ENCODE measurements at places on chromosomes 6 and 20. TPM values are rescaled to one million over a fixed set of nuclear protein-coding genes. Genes with fewer than 3 reads are reported as not detected.

- peaks cover 12% of the 10 kb centered on the region for H3K36me3 ChIP-seq
- H3K4me3 ChIP-seq: peak overlapping the region; percentile 48
- H3K27me3 ChIP-seq: peaks cover 8% of the 10 kb centered on the region
- peaks cover 27% of the 10 kb centered on the region for H3K4me1 ChIP-seq
- no peak for DNase-seq
- 0 out of 2 replicates have a peak overlapping the region, but pooled peaks have one; percentile 13 for H3K27ac ChIP-seq
These were observed 887 bp upstream of the NSFL1C start for GRCh38 chr20:1467355-1468116.

DNA sequence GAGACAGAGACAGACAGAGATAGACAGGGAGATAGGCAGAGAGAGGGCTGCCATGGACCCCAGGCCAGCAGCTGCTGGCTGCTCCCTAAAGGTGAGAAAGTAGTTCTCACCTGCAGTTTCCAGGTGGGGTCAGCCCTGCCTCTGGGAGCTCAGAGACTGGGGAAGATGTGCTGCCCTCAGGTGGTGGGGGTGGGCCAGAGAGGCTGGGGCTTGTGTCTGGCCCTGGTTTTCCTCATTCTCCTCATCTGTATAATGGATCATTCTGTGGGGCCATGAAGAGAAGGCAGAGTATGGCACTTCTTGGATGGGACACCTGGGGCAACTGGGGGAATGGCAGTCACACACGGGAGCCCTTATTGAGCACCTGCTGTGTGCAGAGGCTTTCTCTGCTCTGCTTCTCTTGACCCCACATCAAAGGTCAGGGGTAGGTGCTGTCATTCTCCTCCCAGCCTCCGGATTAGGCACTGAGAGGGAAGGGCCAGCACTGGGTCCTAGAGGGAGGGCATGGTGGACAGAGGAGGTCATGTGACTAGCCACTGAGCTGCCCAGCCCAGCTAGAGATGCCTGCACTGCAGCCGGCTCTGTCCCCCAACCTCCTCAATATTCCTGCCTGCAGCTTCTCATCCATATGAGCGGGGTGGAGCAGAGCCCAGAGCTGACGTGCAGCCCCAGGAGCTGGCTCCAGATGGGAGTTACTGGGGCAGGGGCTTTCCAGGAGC is 4.1 kb downstream of the ANGPT4 start:
- DNase-seq: peak; percentile 58
- H3K4me3 ChIP-seq: no peak overlapping the region
- no peak overlapping the region for H3K27ac ChIP-seq
- H3K27me3 ChIP-seq: no peaks in the 10 kb centered on the region
- no peaks in the 10 kb centered on the region for H3K36me3 ChIP-seq

GRCh38 chr6:113630738-113631535 is 226.2 kb upstream of the MARCKS start:
- H3K36me3 ChIP-seq: no peaks in the 10 kb centered on the region
- H3K27ac ChIP-seq: no peak overlapping the region
- no peak for DNase-seq
- peaks cover 5% of the 10 kb centered on the region for H3K4me1 ChIP-seq

DNA sequence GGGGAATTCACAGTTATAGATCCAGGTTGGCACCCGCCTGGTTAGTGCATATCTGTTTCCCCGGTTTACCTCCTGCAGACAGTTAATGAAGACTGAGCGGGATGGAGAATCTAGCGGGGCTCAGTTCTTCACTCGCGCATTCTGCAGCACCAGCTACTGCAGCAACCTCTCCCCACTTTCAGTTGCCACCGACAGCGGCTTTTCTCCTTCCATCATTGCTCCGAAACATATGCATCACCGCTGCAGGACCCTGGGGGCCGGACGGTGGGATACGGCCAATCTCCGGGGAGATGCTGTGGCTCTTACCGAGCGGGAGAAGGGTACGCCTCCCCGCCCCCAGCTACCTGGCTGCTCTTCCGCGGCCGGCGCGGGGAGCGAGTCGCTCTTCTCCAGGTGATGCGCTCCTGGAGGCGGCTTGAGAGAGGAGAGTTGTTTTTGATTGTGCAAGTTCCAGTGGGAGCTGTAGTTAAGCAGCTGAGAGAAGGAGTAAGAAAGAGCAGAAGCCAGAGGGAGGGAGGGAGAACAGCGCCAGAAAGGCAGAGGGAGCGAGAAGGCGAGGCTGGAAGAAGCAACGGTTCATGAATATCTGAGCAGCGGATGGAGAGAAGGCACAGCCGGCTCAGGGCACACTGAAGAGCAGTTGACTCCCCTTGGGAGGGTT is at the start of gene SGK1:
Gene SGK1 (minus strand): TSS at position 642 of the 661 bp plus-strand sequence. CDS start 652 bp downstream, outside the sequence.
- no peaks in the 10 kb centered on the region for H3K36me3 ChIP-seq
- H3K4me3 ChIP-seq: peak within 1 kb of the TSS; percentile 83
- no peak within 1 kb of the TSS for H3K27ac ChIP-seq
- DNase-seq: peak; percentile 62
- peaks cover 50% of the 10 kb centered on the region for H3K4me1 ChIP-seq

DNA sequence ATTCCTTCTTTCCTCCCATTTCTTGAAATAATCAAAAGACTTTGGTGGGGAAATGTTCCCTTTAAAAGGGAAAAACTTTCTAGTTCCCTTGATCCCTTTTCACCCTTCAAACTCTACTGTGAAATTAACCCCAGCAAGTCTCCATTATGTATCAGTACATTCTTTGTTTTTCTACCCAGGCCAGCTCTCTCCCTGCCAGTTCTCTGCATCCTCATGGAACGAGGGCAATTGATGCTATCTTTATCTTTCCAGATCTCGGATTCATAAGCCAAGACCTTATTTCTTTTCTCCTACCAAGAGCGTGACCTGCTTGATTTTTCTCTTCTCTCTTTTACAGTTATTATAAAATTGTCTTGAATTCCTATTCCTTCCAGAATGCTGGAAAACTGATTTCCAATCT is 75.8 kb downstream of the ADGRB3 start:
- H3K27me3 ChIP-seq: no peaks in the 10 kb centered on the region
- no peak overlapping the region for H3K4me3 ChIP-seq
- H3K36me3 ChIP-seq: no peaks in the 10 kb centered on the region

- H3K27me3 ChIP-seq: peaks cover 18% of the 10 kb centered on the region
- peaks cover 9% of the 10 kb centered on the region for H3K4me1 ChIP-seq
- H3K36me3 ChIP-seq: no peaks in the 10 kb centered on the region
- no peak overlapping the region for H3K27ac ChIP-seq
These were observed 30.9 kb upstream of the TAGAP start for GRCh38 chr6:159075506-159076228.

DNA sequence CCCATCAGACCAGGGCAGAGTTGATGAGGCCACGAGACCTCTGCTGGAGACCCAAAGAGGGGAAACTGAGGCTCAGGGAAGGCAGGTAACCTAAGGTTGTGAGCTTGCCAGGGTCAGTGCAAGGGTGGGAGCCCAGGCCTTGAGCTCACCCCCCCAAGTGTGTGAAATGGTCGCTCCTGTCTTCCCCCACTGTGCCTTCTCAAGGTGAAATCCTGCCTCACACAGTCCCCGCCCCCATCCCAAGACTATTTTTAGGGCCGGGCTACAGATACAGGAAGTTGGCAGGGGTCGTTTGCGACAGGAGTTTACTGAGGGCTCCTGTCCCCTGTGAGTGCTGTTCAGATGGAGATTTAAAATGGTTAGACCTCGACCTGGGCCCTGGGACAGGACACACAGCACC is 18.7 kb upstream of the GATA5 start:
- peaks cover 5% of the 10 kb centered on the region for H3K4me1 ChIP-seq
- H3K4me3 ChIP-seq: no peak overlapping the region
- no peak overlapping the region for H3K27ac ChIP-seq
- no peak for DNase-seq

DNA sequence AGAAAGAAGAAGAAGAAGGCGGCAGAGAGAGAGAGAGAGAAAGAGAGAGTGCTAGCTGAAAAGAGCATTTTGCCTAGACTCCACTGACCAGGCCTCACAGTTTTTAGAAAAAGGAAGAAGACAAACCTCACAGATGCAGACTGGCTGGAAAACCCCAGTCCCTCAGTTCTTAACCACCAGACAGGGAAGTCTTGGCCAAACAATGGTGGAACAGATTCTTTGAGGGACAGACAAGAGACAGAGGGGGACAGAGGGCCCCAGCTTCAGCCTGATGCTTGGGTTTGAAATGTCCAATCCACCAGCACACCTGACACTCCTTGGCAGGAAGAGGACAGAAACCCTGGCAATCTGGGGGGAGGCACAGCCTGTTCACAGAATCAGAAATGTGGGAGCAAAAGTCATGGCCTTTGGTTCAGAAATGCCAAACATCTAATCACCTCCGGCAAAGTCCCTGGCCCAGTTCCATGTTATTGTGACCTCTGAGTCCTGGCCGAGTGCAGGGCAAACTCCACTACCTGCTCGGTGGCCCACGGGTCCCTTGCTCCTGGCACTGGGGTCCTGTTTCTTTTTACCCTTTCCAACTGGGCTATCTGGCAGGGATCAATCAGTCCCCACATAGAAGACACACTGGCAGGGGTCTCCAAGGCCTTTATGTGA is 235.2 kb downstream of the LY86 start:
- peaks cover 33% of the 10 kb centered on the region for H3K4me1 ChIP-seq
- H3K4me3 ChIP-seq: no peak overlapping the region
- no peak overlapping the region for H3K27ac ChIP-seq
- no peak for DNase-seq

DNA sequence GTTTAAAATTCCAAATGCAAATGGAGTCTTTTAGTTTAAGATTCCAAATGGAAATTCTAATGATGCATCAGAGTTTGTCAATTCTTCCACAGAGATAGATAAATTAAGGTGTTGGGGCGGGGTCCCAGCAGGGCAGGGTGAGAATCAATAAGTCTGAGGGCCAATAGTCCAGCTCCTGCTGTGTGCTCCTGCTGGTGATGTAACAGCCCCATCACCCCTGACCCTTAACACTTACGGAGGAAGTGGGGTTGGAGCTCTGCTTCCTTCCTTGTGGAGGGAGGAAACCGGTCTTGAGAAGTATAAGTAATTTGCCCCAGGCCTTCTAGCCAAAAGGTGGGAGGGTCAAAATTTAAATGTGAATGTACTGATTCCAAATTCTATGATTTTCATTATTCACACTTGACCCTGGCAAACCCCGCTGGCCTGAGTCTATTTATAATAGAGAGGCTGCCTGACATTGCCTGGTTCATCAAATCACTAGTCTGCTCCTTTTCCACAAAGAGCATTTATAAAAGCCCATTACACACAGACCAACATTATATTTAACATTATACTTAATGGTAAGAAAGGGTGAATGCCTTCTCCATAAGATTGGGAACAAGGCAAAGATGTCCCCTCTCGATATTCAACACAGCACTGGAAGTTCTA is 17.2 kb downstream of the ZBTB2 start:
- no peak for DNase-seq
- H3K27me3 ChIP-seq: no peaks in the 10 kb centered on the region
- peak overlapping the region; percentile 90 for H3K27ac ChIP-seq
- peaks cover 58% of the 10 kb centered on the region for H3K4me1 ChIP-seq
- peak overlapping the region; percentile 58 for H3K4me3 ChIP-seq

The CST2 gene
- not detected for total RNA-seq

The ADGRF5 gene
- total RNA-seq: 0.11 TPM

The TM9SF4 gene
- total RNA-seq: 44.8 TPM

All from WTC11 (cell line).